ENCODE measurements at places on chromosomes 7 and 10.

DNA sequence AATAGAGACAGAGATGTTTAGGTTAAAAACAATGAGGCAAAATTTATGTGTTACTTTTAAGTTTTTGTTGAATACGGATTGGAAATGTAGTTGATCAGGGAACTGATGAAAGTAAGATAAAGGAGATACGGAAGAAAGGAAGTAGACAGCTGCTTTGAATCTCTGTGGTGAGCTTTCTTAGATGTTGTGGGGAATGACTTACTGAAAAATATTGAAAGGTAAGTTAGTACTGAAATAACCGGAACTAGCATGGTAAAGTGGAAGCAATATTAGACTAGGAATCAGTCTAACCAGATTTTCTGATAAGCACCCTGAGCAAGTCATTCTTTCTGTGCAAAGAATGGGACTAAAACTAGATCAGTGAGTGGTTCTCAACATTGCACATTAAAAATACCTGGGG lies 34.8 kb downstream of the LUC7L2 start:
- no peak for DNase-seq

- DNase-seq: no peak
Observed at GRCh38 chr10:76942628-76943416, 694.8 kb downstream of the KCNMA1 start.

DNA sequence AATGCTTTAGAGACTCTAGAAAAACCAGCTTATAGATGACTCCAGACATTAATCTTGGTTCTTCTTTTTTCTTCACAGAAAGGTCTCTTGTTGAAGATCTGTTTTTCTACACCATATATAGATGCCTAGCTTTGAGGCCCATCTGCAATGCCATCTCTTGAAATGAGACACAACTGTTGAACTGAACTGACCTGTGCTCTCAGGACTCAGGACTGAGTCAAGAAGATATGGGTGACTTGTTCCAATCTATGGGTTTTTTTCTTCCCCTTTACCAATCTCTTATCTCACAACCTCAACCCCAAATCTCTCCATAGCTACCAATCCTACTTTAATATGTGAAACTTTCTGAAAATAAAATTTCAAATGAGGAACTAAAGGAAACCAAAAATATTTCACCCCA lies 194.7 kb downstream of the SNX13 start:
- no peak for DNase-seq

DNA sequence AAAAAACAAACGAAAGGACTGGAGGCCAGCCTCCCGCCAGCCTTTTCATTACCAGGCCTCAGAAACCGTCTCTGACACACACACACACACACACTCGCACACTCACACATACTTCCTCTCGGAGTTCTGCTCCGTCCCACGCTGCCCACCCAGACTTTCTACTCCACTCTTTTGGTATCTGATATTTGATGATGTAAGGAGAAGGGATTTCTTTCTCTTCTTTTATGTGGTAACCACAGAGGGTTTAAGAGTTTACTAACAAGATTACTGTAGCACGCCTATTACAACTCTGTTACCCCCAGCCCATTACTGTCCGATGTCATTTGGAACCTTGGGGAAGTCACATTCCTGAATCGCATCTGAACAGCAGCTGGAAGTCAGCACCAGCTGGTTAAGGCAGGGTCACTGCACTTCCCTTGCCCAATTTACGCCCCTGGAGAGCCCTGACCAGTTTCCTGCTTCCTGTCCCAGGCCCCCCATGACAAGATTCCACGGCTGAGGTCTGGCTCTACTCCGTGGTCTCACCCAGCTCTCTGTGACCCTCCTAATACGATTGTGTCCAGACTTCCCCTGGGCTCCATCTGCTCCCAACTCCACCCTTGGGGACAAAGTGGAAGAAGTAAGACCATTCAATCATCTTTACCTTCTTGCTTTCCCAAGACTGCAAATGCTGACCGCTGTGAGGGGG lies 1.1 kb downstream of the DENND2A start:
- no peak for DNase-seq

GRCh38 chr10:944034-944831 lies 12.7 kb upstream of the LARP4B start:
- DNase-seq: no peak

DNA sequence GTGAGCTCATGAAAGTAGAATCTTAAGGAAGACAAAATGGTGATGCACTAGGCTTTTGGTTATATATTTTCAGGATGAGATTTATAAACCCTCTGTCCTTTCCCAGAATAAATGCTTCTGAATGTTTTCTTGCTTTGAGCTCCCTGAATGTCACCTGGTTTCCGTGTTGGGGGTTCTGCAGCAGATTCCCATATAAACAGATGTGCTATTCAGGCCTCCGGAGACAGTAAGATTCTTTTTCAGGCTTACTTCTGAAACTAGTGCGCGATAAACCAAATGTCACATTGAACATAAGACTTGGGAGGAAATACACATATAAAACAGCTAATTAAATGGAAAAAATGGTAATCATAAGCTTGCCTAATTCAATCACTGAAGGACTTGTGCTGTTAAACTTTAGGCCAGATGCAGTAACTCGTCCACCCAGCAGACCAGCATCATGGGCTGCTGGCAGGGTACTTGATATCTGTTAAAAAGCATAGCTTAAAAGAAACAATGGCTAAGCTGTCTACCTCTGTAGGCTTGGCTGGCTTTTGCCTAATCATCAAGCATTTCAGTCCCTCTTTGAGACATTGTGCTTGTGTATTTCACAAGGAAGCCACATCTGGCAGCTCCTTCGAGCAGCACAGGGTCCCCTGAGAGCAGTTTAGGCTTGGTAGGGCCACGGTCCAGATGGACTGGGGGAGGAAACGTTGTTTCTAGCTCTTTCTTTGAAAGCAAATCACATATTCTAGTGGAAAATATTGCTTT lies 281.2 kb upstream of the KIAA1217 start:
- no peak for DNase-seq

DNA sequence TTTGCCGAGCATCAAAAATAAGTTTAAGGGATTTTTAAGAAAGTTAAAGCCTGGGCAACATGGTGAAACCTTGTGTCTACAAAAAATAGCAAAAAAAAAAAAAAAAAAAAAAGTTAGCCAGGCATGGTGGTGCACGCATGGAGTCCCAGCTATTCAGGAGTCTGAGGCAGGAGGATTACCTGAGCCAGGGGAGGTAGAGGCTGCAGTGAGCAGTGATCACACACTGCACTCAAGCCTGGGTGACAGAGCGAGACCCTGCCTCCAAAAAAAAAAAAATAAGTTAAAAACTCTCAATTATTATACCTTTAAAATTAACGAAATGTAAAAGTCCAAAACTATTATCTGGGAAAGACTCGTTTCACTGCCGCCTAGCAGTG lies 35.0 kb upstream of the DAGLB start:
- DNase-seq: no peak

DNA sequence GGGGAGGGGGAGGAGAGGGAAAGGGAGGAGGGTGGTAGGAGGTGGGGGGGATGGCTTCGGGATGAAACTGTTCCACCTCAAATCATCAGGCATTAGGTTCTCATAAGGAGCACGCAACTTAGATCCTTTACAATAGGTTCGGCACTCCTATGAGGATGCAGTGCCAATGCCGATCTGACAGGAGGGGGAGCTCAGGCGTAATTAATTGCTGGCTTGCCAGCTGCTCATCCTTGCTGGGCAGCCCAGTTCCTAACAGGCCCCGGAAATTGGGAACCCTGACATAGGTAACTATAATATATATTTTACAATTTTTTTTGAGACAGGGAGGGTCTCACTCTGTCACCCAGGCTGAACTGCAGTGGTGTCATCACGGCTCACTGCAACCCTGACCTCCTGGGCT lies 118.8 kb upstream of the SFMBT2 start:
- no peak for DNase-seq

- DNase-seq: no peak
Observed at GRCh38 chr7:127844707-127845331, 186.4 kb downstream of the LRRC4 start.

GRCh38 chr7:41367967-41368882 lies 334.7 kb downstream of the INHBA start:
- DNase-seq: no peak

GRCh38 chr7:124761164-124761715 lies 4.4 kb downstream of the GPR37 start:
- DNase-seq: no peak

DNA sequence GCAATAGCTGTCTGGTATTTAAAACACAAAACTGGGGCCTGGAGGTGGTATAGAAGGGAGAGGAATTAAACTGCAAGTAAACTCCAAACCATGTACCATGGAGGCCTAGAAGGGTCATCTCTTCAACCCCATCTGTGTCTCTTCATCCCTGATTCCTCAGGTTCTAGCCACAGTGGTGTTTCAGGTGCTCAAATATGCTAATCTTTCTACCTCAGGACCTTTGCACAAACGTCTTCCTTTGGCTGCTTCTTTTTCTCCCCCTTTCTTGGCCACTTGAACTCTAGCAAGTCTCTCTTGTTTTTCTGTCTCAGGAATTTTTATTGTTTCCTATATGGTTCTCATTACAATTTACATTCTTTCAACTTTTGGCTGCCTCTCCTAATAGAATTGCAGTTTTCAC lies 25.6 kb upstream of the MTPN start:
- no peak for DNase-seq

DNA sequence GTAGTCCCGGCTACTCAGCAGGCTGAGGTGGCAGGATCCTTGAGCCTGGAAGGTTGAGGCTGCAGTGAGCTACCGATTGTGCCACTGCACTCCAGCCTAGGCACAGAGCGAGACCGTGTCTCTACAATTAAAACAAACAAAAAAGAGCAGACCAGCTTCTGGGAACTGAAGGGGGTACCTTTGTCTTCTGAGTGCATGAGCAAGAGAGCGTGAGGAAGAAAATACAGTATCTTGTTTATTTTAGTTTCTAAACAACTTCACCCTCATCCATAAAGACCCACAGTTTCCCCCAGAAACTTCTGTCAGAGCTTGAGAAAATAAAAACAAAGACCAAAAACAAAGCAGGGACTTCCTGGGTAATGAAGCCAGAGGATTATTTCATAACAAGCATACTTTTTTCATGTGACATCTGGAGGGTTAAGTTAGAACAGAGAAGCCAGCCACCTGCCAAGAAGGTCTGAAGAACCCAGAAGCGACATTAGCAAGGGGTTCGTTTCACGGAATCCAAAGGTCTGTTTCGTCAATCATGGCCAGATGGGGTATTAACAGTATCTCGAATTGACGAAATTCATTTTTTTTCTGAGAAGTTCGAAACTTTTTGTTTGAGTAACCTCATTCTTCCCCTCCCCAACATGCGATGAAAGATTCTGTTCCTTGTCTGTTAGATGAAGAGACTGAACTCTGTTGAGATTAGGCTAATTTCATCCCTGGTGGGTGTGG lies 10.2 kb upstream of the IL2RA start:
- DNase-seq: no peak

DNA sequence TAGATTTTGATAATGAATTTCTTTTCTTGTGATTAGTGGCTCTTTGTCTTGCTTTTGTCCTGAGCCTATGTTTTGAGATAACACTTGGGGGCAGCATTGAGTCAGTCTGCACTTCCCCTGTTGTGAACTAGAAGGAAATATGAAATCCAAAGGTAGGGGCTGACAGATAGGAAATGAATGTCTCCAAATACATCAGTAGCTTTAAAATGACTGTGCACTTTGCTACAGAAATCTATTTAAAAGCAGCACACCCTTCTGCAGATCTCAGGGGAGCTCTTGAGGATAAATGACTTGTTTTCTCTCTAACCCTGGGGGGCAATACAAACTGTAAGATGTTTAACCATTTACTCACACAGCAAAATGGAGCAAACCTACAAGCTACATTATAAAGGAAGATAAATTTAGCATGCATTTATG lies 176.0 kb upstream of the MYO3A start:
- no peak for DNase-seq

DNA sequence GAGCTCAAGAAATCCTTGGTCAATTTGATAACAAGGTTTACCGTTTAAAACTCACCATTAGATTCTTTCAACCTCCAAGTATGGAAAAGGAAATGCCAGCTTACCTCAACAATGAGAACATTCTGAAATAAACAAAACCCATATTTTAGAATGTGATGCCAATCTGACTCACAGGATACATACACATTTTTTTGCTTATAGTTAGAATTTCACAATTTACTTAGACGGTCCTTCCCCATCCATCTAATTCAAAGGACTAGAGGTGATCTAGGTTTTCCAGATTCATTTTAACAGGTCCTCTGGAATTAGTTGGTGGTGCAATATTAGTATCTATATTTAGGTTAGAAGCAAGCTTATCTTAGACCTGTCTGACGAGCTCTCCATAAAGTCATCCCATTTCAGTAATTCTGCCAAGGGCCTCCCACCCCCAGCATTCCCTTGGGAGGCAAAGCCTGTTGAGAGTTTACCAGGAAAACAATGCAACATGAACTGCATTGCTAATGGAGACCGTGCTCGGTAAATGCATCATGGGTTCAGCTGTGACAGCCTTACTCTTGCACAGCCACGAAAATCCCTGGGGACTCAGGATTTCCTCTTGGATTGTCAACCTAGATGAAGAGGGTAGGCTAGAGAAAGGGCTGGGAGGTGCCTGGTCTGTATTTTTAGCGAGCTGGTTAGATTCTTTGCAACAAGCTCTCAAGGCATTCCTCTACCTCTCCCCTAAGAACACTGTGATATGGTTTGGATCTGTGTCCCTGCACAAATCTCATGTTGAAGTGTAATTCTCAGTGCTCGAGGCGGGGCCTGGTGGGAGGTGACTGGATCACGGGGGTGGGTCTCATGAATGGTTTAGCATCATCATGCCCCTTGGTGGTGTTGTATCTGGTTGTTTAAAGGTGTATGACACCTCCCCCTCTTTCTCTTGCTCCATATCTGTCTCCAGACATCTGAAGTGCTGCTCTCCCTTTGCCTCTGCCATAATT lies 93.8 kb downstream of the PRTFDC1 start:
- no peak for DNase-seq

DNA sequence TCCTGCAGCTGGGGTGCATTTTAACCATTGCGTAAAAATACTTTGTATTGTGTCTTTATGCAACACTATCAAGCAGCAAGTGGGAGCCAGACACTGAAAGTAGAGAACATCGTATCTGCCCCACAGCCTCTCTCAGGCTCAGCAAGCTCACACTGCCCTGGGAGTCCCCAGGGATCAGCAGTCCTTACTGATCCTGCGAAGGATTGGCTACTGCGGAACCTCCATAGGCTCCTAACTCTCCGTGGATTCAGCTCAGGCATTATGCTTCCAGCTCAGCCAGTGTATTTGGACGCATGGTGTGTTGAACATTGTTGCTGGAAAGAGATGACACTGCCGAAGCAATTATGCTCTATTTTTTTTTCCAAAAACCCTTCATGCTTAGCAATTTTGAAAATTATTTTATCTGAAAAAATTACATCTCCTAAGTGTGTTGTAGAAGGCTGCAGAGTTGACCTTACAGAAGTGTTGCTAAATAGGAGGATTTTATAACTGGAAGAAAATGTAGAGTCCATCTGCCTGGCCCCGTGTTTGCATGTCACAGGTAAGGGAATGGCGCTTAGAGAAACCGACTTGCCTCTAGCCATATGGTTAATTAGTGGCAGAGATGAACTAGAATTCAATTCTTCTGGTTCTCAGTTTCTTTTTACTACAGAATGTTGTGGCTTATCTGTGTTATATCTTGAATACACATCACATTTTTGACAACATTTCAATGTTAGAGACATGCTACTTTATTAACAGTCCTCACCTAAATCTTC lies 276.4 kb upstream of the COBL start:
- DNase-seq: no peak
